ENCODE measurements at places on chromosomes 16 and 17. TPM values are rescaled to one million over a fixed set of nuclear protein-coding genes. Genes with fewer than 3 reads are reported as not detected.

- DNase-seq, result peak; percentile 57
Measured at GRCh38 chr16:50300942-50301625, 34.7 kb downstream of the ADCY7 start.

DNA sequence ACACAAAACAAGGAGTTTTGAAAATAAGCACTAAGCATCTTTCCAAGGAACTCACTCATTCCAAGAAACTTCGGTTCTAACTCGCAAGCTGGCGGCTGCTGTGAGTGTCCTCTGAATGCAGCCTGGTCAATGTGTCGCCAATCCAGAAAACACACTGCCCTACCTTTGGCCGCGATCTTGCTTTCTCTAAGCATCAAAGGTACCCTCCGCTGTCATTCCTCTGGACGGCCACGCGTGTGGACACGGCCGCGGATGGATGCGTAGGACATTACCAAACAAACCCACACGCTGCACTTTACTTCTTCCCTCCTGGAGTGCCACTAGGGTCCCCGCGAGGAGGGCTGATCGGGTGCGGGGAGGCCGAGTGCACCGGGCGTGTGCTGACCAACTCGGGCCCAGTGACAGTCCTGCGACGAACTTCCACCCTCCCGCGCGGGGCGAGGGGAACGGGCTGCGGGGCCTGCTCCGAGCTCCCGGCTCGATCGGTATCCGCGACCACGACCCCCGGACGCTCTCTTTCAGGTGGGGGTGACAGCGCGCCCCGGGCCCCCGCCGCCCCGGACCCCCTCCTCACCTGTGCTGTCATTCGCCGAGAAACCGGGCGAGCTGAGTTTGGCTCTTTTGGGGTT lies 1.1 kb downstream of the CREBBP start:
- no peak for DNase-seq

- no peak for DNase-seq
Measured at GRCh38 chr16:68978303-68978954, 127.0 kb upstream of the HAS3 start.

GRCh38 chr17:68539548-68540467 lies 27.6 kb downstream of the PRKAR1A start:
- DNase-seq, result no peak

GRCh38 chr17:14926526-14927122 lies 338.5 kb downstream of the PMP22 start:
- no peak for DNase-seq

DNA sequence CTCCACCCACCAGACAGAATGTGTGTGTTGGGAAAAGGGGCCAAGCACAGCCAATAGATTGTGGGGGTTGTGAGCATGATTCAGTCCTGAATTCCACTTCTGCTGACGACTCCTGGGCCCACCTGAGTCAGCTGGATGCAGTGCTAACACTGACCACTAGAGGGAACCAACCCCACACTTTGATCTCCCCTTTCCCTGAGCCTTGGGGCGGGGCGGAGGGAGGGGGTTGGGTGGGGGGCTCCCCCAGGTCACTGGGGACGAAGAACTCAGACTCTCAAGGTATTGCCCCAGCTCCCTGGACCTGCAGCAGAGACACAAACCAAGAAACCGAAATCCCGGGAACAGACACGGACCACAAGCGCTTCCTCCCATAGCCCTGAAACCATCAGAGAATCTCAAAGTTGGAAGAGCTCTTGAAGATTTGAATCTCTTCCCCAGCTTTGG lies 621 bp upstream of the CSHL1 start:
- DNase-seq, result peak; percentile 69

- no peak for DNase-seq
Measured at GRCh38 chr16:8882041-8882617, at the start of gene LITAFD. TSS of gene LITAFD (plus strand) at chr16:8882351. CDS start at chr16:8884356, 2,005 bp downstream.

Gene LRRC3C
- not detected for total RNA-seq

Gene CETP
- total RNA-seq, result 8.2 TPM

Gene CCL4
- 39.5 TPM for total RNA-seq

Gene PROCA1
- total RNA-seq, result 7.6 TPM

Gene KRT25
- total RNA-seq, result not detected
